ENCODE measurements at places on chromosomes 13 and 19.
A peak's percentile ranks its signal among the peaks of the same experiment; 100 is the strongest.

DNA sequence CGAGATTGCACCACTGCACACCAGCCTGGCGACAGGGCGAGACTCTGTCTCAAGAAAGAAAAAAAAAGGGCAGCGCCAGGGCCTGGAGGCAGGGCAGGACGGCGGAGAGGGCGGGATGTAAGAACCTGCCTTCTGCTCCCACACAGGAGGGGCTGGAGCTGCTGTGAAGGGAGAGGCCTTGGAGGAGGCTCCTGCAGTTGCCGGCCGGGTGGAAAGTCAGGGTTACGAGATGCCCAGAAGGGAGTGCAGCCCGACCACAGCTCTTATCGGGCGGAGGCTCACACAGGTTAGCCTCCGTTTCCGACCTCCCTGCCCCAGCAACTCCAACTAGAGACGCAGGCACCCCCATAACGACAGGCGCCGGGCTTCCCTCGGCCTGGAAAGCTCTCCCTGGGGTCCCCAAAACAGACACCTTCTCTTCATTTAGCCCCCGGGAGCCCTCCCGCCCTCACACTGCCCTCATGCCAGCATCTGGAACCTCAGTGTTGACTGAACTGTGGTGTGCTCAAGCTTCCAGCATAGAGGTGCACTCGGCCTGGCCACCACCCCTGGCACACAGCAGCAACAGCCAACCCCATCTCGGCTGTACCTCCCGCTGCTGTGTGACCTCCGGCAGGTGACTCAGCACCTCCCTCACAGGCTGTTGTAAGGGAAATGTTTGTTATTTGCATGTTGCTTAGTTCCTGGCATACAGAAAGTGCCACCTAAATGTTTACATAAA is 1.4 kb downstream of the PLPP2 start:
- DNase-seq: peak; percentile 31

DNA sequence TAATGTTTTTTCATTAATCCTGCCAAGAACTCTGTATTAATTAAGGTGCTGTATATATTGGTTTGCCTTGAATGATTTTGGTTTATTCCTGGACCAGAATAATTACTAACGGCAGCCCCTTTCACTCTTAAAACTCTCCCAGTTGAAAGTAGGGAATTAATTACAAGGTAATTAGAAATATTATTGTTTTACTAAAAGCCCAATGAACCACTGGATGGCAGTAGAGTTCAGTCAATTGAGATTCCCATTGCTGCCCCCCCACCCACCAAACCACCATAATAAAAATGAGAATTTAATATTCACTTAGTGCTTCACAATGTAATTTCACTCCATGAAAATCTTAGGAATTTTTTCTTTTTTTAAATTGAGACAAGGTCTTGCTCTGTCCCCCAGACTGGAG is 13.7 kb downstream of the WBP4 start:
- peak; percentile 28 for DNase-seq

- no peak for DNase-seq
Observed at GRCh38 chr13:19573120-19573716, 11.9 kb upstream of the TPTE2 start.

DNA sequence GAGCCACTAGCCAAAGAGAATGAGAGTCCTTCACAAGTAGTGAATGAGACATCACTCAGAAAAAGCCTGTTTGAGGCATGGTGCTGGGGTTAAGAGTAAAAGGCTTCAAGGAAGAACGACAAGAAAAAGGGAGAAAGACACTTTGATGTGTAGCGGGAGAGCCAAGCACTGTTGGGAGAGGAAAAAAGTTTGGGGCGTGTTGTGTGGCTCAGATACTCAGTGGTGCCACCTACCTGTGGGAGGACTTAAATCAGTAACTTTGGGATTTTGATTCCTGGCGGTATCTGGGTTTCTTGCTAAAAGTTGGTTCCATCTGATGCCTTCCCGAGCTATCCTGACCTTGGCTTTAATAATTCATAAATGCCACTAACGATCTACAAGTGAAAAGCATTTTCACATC is 12.3 kb downstream of the ELSPBP1 start:
- no peak for DNase-seq

DNA sequence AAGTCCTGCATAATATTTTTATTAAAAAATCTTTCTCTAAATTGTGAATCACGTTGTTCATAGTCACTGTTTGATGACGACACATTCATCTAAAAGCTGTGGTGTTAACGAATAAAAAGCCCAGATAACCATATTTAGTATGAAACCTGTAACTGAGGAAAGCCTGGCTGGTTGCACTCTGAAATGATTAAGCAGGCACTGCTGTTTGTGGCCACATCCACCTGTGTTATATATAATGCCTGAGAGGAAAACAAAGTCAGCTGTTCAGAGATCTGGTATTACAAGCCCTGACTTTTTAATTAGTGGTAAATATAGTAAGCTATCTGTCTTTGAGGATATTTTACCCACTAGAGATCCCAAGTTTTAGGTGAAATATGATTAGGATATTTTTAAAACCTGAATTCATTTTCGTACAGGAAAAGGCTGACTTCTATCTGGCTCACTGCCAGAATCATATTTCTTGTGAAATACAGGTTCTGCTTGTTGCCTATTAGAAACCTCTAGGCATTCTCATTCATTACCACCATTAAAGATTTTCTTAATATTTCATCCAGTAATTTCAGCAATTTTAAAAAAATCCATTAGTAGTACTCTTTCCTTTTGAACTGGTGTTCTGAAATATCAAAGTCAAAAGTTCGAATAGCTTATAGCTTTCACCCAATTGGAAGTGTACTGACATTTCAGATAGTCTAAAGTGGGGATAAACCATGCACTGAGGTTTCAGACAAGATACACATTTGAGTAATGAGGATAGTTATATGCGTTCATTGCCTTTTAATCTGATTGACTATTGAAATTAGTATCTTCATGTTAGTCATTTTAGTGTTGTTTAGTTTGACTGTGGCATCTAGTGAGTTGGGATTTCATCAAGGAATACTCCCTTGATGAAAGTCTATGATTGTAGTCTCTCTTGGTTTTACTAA is 79.7 kb downstream of the LMO7 start:
- no peak for DNase-seq

DNA sequence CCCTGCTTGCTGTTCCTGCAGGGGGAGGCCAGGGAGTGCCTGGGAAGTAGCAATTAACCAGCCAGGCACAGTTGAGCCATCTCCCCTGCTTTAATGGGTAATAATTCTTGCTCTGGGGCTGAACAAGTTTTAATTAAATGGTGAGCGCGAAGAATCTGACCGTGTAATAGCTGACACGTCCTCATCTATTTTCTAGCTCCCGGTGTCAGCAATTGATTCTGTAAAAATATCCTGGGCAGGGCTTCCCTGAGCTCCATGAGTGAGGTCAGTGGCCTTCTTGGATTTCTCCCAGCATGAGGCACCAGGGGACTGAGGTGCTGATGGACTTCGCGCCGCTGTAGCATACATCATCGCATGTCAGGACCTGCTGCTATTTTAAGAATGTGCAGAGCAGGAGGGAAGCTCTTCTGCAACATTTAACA is 26.9 kb downstream of the SIPA1L3 start:
- no peak for DNase-seq

DNA sequence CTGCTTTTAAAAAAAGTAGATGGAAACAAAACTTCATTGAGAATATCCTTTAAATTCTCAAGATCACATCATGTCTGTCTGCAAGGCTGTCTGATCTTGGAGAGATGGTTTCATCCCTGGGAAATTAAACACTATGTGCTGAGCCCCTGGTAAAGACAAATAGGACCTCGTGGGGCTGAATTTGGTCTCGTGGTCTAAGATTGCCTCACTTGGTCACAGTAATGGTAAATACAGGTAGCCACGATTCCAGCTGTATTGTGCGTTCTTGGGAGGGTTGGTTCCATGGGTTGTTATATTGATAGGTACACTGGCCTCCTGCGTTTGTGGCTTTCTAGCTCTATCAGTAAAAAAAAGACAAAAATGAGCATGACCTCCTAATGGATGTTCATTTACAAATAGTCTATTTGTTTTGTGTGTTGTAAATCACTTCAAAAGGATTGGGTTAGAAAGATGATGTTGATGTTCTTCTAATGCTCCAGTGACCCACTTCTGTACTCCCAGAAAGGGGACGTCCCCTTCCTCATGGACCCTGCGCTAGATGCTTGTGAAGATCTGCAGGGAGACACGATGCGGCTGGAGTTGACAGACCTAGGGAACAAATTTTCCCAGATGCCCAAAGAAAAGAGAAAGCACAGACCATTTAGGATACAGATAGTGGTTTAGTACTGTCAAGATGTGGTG is 1.8 kb downstream of the CEBPG start:
- DNase-seq: no peak

- peak; percentile 53 for DNase-seq
Observed at GRCh38 chr19:50325310-50326100, 3.7 kb downstream of the KCNC3 start.

- no peak for DNase-seq
Observed at GRCh38 chr19:55013596-55013995, 24.5 kb downstream of the GP6 start.

- no peak for DNase-seq
Observed at GRCh38 chr19:49685845-49686332, 3.5 kb upstream of the ADM5 start.

All from activated CD4-positive, alpha-beta T cell treated with anti-CD3 and anti-CD28 coated beads, Interleukin-2, amount 50 U/mL, for 4 hours (primary cell).